ENCODE measurements at places on chromosomes 16 and 17.

- no peak for DNase-seq
Observed at GRCh38 chr17:75241143-75241430, 20.3 kb downstream of the GGA3 start.

GRCh38 chr16:28905800-28906372, 19.2 kb downstream of the RABEP2 start:
- DNase-seq = no peak

- no peak for DNase-seq
Observed at GRCh38 chr16:89104303-89104702, 10.7 kb downstream of the ACSF3 start.

GRCh38 chr17:76238847-76239537, 1.3 kb downstream of the RNF157 start:
- peak; percentile 14 for DNase-seq

DNA sequence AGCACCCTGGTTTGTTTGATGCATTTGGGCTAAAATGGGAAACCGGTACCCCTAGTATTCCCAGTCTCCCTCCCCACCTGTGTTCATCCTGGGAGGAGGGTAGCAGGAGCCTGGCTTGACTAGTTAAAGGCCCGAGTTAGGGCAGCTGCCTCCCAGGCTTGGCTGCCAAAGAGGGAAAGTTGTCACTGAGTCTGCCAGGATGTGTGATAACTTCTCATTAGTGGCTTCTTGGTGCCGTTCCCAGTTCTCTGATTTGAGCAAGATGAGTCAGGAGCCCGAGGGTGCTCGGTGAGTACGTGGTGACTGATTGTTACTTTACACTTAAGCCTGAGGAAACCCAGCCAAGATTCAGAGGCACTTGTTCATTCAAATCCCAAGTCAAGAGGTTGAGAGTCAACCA, 2.5 kb downstream of the KRT32 start:
- DNase-seq = no peak

GRCh38 chr17:72204742-72205141, 83.9 kb downstream of the SOX9 start:
- no peak for DNase-seq

DNA sequence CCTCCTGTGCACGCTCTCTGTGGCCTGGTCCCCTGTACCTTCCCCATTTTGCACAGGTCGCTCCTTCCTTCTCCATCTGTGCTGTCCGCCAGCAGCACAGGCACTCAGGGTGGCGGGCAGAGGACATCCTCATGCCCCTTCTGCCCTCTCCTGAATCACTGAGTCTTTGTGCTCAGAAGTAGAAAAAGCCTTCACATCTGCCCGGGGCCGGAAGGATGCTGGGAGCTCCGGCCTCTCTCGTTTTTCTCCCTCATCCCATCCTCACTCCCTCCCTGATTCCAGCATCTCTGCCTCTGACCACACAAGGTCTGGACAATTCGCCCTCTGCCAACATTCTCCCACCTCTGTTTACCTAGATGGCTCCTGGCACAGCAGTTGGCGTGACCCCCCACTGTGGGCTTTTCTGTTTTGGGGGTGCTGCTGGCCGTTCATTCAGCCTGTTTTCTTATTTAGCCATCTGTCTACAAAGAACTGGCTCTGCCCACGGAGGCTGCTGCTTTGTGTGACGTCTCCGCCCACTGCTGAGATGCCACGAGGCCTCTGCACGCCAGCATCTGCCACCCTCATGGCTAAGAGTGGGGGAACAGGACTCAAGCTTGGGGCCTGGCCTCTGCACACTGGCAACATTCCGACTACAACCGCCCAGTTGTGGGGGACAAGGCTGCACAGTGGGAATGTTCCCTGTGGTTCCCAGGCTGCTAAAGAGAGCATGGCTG, 36.7 kb downstream of the SEC14L5 start:
- no peak for DNase-seq

All from GM23338 (cell line).